ENCODE measurements at places on chromosomes 12 and 14. TPM values are rescaled to one million over a fixed set of nuclear protein-coding genes. Genes with fewer than 3 reads are reported as not detected.

The GPR84 gene
- polyA plus RNA-seq: 0.15 TPM

The KRT3 gene
- 0.13 TPM for polyA plus RNA-seq

The CYP27B1 gene
- polyA plus RNA-seq: 1.1 TPM

The SRRM4 gene
- 0.44 TPM for polyA plus RNA-seq

The SOX5 gene
- 1.8 TPM for polyA plus RNA-seq

The KRT77 gene
- not detected for polyA plus RNA-seq

The GALNT9 gene
- 2.2 TPM for polyA plus RNA-seq

The MDGA2 gene
- 0.11 TPM for polyA plus RNA-seq

The BICDL1 gene
- 3.9 TPM for polyA plus RNA-seq

The LYZ gene
- 34.2 TPM for polyA plus RNA-seq

The COX8C gene
- polyA plus RNA-seq: 0.25 TPM

The TMEM233 gene
- 2.4 TPM for polyA plus RNA-seq

The CCND2 gene
- polyA plus RNA-seq: 141 TPM

The GLIPR1L1 gene
- polyA plus RNA-seq: not detected

The RASSF9 gene
- polyA plus RNA-seq: 3.1 TPM

The CLEC4A gene
- polyA plus RNA-seq: 3.6 TPM

The TMTC2 gene
- 23.1 TPM for polyA plus RNA-seq

The NKX2-8 gene
- polyA plus RNA-seq: not detected

All from muscle of leg (tissue), 16 donors.